Metanephros (tissue), 2 donors: ENCODE measurements at places on chromosomes 2 and 18. TPM values are rescaled to one million over a fixed set of nuclear protein-coding genes. Genes with fewer than 3 reads are reported as not detected.

Gene FNDC4
- 6.8 TPM for total RNA-seq

Gene TTC27
- 29.7 TPM for total RNA-seq

Gene SCYGR4
- not detected for total RNA-seq

Gene MYO5B
- total RNA-seq, result 27.9 TPM

Gene TM4SF20
- not detected for total RNA-seq

Gene MAP3K20
- 44.0 TPM for total RNA-seq

Gene SIX3
- total RNA-seq, result not detected

Gene CFC1
- not detected for total RNA-seq

Gene EVA1A
- total RNA-seq, result 34.6 TPM

Gene NYAP2
- 0.12 TPM for total RNA-seq

Gene IKZF2
- 13.5 TPM for total RNA-seq

Gene C18orf54
- 7.2 TPM for total RNA-seq

Gene CDH19
- total RNA-seq, result 0.47 TPM

Gene SLC23A3
- 6.9 TPM for total RNA-seq

Gene TNFAIP6
- total RNA-seq, result 2.9 TPM

Gene CPLX4
- not detected for total RNA-seq

Gene TNFRSF11A
- total RNA-seq, result 6.2 TPM

Gene C2orf92
- 8.4 TPM for total RNA-seq

Gene TCF7L1
- total RNA-seq, result 14.1 TPM

Gene FRZB
- 7.8 TPM for total RNA-seq

Gene MIB1
- 53.2 TPM for total RNA-seq

Gene ADGRF3
- total RNA-seq, result 0.64 TPM

Gene ST3GAL5
- total RNA-seq, result 19.4 TPM

Gene ALPP
- total RNA-seq, result not detected

Gene ASIC4
- 0.18 TPM for total RNA-seq

Gene PPP1CB
- 180 TPM for total RNA-seq

Gene GREB1L
- total RNA-seq, result 9.3 TPM

Gene FSHR
- not detected for total RNA-seq

Gene ZSWIM2
- not detected for total RNA-seq

Gene G6PC2
- 0.23 TPM for total RNA-seq

Gene ANKRD62
- total RNA-seq, result not detected

Gene TRIM54
- total RNA-seq, result 10.4 TPM

Gene ALPI
- total RNA-seq, result not detected

Gene RBBP8
- 29.5 TPM for total RNA-seq

Gene GPR17
- total RNA-seq, result 0.18 TPM

Gene APOB
- total RNA-seq, result 0.82 TPM

Gene AFF3
- 52.7 TPM for total RNA-seq

Gene XDH
- total RNA-seq, result 0.06 TPM

Gene CNTNAP5
- total RNA-seq, result 0.58 TPM

Gene ZNF2
- total RNA-seq, result 7.6 TPM

Gene SP110
- 17.0 TPM for total RNA-seq

Gene CNDP1
- total RNA-seq, result 0.23 TPM

Gene ASB18
- 2.0 TPM for total RNA-seq
